ENCODE measurements at places on chromosomes 6 and 20.

- no peak for DNase-seq
Measured at GRCh38 chr6:134622382-134623173, 304.7 kb upstream of the SGK1 start.

GRCh38 chr20:18852318-18852717, 38.7 kb downstream of the SCP2D1 start:
- DNase-seq: no peak

DNA sequence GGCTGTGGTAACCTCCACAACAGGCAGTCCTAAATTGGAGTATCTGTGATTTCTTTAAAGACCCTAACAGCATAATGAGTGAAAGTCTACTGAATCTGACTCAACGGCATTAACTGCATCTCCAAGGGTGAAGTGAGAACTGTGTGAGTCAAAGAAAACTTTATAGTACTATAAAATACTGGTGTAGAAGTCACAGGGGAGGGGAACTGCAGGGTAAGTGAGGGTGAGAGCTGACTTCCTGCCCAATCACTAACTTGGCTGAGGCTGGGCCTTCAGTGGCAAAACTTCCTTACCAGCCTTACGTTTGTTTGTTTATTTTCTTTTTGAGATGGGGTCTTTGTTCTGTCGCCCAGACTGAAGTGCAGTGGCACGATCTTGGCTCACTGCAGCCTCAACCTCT, 109.8 kb downstream of the PTPRK start:
- no peak for DNase-seq

DNA sequence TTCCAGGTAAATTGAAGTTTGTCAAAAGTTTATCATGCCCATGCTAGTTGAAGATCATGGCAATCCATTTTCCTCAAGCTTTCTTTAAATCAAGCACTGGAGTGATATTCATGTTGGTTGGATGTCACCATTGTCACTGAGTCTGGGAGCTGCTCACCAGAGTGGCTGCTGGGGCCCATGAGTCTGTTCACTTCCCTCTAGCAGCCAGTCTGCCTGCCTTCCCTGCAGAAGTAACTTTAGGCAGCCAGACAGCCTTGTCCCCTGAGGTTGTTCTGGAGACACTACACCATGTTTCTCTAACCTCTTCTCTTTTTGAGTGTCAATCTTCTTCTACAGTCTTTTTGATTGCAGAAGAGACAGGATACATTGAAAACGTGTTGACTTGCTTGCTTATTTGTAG, 5.5 kb downstream of the SIRT5 start:
- DNase-seq: no peak

DNA sequence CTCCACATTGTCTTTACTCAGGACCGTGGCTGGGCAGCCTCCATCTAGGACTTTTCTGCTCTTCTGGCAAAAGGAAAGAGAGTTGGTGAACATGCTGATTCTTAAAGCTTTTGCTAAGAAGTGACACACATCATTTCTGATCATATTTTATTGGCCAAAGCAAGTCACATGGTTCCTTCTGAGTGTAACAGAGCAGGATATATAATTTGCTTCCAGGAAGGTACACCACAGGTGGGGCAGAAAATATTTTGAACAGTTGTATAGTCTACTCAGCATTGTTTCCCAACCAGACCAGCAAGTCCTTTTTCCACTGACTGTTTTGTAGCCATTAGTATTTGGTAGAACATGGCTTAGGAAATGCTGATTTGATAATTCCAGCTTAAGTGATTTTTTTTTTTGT, 73.5 kb downstream of the AKAP7 start:
- DNase-seq: no peak

DNA sequence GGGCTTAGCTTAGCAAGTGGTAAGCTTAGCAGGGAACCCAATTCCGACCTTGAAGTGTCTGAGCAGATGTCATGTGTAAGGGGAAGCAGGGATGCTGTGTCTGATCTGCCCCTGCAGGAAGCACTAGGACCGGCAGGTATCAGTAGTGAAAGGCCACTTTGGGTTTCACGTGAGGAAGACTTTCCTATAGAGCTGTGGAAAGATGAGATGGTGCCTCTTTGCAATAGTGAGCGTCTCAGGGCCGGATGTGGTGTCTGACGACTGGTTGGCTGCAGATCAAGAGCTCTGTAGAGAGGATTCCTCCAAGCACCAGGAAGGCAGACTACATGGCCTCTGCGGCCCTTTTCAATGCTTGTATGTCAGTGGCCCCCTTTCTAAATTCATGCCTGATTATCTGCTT, 98.3 kb downstream of the TIAM2 start:
- DNase-seq: no peak

GRCh38 chr6:31272836-31273626, 1.1 kb upstream of the HLA-C start:
- no peak for DNase-seq

DNA sequence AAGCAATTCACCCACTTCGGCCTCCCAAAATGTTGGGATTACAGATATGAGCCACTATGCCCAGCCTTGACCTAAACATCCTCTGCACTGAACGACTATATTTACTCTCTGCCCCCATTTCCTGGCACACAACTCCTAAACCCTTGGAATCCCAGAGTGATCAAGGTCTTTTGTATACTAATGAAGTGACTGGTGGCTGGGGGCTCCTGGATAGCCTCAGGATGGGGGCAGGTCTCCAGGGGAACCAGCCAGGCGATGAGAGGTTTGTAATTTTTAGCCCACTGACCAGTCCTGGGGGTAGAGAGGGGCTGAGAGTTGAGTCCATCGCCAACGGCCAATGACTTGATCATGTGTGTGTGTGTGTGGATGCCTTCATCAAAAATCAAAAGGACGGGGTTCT, 71.1 kb downstream of the FAM50B start:
- no peak for DNase-seq

DNA sequence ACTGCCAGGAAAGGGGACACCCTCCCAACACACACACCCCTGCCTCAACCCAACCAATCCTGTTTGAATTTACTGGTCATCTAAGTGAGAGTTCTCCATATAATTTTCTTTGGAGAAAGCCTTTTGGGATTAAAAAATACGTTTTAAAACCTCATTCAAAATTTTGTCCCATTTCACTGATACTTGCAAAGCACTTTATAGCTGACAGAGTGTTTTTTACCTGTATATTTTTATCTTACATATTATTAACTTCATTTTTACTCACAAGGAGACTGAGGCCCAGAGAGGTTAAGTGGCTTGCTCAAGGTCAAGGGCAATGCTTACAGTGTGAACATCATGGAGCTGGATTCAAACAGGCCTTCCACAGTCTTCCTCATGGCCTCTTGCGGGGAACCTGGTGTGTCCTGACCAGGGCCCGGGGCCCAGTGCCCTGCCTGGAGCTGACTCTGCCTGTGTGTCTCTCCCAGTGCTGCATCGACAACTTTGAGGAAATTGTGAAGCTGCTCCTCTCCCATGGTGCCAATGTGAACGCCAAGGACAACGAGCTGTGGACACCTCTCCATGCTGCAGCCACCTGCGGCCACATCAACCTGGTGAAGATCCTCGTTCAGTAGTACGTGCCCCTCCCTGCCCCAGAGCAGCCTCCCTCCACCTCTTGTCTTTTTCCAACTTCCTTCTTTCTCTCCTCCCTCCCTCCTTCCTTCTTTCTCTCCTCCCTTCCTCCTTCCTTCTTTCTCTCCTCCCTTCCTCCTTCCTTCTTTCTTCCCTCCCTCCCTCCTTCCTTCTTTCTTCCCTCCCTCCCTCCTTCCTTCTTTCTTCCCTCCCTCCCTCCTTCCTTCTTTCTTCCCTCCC, 30.9 kb upstream of the FAM83D start:
- DNase-seq: no peak

DNA sequence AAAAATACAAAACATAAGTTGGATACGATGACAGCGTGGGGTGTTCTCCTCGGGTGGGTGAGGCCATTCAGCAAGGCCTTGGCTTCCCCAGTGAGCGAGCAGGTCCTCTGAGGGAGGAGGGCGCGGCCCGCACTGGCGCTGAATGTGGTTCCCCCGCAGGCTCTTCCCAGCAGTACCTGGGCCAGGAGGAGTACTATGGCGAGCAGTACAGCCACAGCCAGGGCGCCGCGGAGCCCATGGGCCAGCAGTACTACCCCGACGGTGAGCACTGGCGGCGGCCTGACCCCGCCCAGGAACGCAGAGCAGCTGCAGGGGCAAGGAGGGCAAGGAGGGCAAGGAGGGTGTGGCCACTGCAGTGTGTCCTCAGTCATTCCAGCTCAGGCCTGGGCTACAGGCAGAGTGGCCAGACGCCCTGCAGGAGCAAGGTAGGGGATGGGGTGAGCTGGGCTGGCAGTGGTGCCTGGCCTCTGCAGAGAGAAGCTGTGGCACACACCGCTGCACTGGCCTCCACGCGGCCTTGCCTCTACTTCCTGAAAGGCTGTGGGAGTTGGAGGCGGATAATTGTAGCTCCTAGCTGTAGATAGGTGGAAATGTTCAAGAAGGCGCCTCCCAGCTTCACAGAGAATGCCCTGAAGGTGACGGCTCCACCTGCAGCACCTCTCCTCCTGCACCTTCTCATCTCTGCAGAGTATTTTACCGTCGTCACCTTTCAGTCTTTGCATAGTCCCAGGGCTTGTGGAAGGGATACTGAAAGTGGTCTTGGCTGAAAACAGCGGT, 18.7 kb upstream of the MTG2 start:
- no peak for DNase-seq

- DNase-seq: no peak
Measured at GRCh38 chr6:20160541-20161283, 51.6 kb downstream of the MBOAT1 start.

- no peak for DNase-seq
Measured at GRCh38 chr6:28600245-28600644, 74.6 kb downstream of the GPX5 start.

DNA sequence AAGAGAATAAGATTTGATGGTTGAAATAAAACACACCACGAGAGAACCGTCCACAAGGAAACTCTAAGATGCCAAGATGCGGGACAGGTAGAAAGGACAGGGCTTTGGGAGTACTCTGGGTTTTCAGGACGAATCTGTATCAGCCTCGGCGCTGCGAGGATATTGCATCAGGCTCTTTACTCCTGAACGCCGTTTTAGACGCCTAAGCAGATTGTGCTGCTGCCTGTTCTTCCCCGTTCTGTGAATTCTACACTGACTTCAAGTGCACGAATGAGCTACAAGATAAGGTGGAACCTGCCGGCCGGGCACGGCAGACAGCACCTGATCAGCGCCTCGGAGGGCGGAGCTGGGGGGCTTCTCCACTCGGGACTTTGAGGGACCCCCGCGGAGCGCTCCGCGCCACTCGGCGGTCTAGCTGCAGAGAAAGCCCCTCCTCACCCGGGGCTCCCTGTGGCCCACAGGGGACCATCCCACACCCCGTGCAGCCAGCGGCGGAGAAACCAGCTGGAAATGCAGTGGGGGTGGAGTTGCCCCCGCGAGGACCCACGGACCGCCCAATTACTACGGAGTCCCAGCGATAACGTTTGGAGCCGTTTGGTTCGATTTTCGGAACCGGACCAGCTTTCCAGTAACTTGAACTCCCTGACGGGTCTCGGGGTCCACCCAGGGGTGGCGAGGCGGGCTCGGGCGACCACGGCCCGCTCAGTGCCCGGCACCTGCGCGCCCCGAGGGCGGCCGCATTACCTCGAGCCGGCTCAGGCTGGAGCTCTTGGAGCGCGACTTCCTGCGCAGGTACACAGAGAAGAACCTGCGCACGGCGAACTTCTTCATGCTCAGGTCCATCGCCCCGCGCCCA, 646 bp downstream of the RPS6KA2 start:
- no peak for DNase-seq

- no peak for DNase-seq
Measured at GRCh38 chr20:10022625-10023024, 12.2 kb upstream of the ANKEF1 start.

DNA sequence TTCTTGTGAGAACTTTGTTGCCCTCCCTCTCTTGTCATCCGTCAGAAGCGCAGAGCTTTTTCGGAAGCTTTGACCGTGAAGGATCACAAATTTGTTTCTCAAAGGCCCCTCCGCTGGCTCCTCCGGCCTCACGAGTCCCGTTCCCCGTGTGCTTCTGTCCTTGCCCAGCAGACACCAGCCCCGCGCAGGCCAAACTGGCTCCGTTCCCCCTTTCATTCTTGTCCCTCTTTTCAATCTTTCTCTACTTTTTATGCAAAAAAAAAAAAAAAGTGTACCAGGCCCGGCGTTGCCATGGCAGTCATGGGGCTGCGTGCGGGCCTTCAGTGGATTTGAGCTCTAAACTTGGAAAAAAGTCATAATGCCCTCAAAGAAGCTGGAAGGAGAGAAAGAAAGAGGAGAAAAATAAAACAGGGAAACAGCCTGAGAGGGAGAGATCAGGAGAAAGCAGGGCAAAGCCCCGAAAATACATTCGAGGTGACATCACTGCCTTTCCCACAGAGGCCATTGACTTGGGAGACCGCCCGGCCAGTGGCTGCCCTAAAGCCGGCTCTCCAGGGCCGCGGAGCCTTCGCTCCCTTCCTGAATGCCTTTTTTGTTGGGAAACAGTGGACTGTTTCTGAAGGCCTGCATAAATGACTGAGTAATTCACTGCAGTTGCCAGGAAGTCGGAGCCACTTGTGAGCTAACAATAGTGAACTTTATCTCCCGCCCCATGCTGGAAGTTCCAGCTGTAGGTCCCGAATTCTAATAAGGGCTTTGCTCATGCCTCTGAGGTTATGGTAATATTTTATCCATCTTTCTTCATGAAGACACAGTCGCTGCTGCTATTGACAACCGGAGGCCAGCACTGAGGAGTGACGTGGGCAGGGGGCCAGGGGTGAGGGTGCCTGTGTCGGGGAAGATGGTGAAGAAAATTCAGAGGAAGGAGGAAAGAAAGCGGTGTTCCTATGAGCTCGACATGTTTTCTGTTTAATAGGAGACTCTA, 670.9 kb downstream of the QKI start:
- no peak for DNase-seq

DNA sequence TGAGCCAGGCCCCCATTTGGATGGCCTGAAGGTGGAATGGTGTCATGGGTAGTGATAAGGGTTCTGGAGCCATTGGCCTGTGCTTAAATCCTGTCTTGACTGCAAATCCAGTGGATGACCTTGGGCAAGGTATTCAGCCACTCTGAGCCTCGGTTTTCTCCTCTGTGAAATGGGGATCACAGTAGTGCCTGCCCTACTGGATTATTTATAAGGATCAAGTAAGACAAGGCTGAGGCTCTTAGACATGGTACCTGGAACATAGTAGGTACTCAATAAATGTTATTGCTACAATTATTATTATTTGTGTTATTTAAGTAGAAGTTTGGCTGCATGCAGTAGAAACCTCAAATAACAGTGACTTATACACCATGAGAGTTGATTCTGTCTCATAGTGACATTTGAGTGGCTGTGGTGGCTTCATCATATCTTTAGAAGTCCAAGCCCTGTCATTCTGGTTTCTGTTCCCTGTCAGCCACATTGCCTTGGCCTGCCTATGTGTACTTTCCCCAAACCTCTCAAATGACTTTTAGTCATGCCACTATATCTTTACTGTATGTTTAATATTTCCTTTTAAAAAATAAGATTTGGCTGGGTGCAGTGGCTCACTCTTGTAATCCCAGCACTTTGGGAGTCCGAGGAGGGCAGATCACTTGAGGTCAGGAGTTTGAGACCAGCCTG, 37.6 kb upstream of the CHMP4B start:
- no peak for DNase-seq

GRCh38 chr6:1522779-1523178, 86.9 kb upstream of the FOXC1 start:
- no peak for DNase-seq

GRCh38 chr6:111230351-111231089, 143.2 kb downstream of the SLC16A10 start:
- no peak for DNase-seq
